ENCODE measurements at places on chromosomes 1 and 21.

DNA sequence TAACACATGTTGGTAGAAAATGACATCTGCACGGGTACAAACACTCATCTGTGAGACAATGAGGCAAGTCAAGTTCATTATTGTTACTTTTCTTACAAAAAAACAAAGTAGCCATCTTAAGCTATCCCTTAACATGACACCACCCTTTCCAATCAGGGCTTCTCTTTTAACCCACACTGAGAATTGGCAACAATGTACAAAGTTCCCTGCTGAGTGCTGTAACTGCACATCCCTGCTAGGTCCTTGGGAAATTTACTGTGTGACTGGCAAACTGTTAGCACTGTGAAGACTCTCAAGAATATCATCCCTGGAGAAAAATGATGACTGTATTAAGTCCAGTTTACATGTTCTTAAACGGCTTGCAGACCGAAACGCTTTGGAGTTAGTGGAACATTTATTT lies 185.8 kb upstream of the PLD5 start:
- no peak for DNase-seq

- no peak for DNase-seq
Observed at GRCh38 chr1:183139281-183139942, 46.7 kb upstream of the LAMC2 start.

DNA sequence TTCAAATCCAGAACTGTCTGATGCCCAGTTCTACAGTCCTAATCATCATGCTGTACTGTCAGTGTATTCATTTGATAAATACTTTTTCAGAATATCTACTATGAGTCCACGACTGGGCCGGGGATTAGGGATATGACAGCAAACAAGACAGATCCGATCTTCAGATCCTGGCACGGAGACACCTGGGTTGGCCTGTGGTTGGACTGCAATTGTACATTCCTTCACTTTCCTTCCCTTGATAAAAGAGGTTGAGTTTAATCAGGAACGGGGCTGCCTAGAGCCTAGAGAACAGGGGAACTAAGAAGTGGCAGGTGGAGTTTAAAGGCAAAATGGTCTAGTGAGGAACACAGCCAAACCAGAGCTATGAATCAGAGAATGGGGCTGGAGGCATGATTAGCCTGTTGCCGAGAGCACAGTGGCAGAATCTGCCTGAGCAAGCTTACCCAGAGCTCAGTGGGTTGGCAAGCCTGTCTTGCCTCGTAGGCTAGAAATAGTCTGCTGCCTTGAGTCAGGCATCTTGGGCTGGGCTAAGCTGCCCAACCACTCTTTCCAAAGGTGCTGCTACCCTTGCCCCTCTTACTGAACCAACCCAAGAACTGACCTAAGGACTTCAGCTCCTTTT lies 38.1 kb upstream of the PTCH2 start:
- no peak for DNase-seq

DNA sequence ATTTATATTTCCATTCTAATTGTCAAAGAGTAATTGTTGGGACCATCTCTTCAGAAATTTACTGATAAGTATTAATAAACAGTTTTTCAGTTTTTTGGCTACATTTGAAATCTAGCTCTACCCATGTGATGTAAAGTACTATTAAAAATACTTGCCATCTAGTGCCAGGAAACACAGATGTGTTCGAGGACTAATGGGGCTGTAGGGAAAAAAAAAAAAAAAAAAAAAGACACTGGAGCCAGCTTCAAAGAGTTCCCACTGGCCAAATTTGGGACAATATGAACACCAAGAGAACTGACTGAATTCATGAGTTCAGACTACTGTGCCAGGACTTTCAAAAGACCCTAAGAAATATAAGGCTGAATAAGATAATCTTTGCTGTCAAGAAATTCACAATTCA lies 65.2 kb upstream of the GFI1 start:
- DNase-seq = no peak

Data from neural progenitor cell (in vitro differentiated cells).